ENCODE measurements at places on chromosomes 16 and 17.
A peak's percentile ranks its signal among the peaks of the same experiment; 100 is the strongest.

DNA sequence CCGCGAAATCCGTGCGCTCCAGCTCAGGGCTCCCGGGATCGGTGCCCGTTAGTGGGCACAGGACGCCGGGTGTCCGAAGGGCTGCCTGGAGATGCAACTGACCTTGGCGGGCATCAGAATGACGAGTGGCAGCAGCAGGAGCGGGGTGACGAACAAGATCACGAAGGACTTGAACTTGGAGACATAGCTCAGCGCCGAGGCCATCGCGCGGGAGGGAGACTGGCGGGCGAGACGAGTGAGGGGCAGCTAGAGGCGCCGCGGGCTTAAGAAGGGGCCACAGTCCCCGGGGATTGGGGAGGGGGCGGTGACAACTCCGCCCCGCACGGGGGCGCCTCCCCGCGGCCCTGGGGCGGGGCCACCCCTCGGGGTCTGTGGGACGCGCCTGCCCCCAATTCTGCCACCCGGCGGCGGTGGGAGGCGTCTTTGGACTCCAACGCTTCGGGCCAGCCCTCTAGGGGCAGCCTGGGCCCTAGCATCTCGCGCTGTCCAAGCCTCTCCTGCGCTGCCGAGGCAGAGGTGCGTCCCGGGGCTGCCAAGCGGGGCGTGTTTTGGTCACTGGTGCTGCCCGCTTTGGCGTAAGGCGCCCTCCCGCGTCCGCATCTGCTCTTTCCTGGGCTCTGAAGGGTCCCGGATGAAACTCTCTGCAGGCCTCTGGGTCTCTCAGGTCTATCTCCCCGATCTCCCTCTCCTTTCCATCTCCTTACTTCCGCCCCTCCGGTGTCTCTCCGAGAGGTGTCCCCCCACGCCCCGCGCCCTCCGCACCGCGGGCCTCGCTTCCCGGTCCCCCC lies at the start of gene SLC13A5:
TSS of gene SLC13A5 (minus strand) at position 240 of the 788 bp plus-strand sequence. CDS start at position 204, 36 bp downstream.
- peak; percentile 28 for DNase-seq

DNA sequence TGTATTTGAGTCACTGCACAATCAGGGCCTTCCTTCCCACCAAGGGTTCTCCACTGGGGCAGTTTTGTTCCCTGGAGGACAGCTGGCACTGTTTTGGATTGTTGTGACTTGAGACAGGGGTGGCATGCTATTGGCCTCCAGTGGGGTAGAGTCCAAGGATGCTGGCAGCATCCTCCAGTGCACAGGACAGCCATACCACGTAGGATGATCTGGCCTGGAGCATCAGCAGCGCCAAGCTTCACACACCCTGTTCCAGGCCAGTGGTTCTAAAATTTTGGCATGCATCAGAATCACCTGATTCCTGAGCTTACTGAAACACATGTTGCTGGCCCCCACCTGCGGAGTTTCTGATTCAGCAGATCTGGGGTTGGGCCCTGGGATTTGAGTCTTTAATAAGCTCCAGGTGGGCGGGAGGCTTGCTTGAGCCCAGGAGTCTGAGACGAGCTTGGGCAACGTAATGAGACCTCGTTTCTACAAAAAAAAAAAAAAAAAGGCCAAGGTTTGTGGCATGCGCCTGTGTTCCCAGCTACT lies 83.2 kb downstream of the MGAT5B start:
- DNase-seq = no peak

DNA sequence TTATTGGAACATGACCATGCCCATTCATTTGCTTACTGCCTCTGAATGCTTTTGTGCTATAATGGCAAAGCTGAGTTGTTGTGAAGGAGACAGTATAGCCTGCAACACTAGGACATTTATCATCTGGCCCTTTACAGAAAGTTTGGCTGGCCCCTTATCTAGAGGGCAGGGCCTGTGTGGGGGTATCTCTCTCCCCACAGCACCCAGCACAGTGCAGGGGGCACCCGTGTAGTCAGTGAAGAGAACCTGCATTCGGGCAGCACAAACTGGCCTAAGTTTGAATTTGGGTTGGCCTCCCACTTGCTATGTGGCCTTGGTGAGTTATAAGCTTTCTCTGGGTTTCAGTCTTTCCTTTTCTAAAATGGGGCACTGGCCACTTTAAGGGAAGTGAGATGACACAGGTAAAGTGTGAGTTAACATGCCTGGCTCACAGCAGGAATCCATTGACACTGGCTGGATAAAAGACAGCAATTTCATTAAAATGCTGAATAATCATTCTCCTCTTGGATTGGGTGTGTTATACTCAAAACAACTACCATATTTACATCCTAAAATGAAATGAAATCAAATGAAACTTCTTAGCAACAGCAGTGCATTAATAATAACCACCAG lies 12.1 kb downstream of the UBE2O start:
- no peak for DNase-seq

GRCh38 chr16:57252148-57252721 lies 7.2 kb downstream of the ARL2BP start:
- no peak for DNase-seq

DNA sequence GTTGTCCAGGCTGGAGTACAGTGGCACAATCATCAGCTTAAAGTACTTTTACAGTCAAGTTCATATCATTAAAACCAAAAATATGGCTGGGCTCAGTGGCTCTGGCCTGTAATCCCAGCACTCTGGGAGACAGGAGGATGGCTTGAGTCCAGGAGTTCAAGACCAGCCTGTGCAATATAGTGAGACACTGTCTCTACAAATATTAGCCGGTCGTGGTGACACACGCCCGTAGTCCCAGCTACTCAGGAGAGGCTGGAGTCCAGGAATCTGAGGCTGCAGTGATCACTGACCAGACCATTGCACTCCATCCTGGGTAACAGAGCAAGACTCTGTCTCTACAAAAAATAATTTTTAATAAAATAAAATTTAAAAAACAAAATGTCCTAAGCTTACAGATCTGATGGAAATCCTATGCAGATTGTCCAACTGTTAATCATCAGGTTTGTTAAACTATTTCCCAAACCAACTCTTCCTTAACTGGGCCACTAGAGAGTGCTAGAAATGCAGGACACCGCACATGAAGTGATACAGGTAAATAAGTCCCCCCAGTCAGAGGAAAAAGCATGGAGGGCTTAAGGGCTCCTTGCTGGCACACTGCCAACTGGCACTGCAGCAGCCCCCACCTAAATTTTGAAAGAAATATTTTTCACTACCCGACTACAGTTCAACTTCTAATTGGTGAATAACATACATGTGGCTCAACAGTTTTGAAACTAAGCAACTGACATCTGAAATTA lies 2.8 kb downstream of the USP22 start:
- DNase-seq = no peak

- DNase-seq = no peak
These were observed 40.1 kb downstream of the YPEL2 start for GRCh38 chr17:59371416-59372100.

DNA sequence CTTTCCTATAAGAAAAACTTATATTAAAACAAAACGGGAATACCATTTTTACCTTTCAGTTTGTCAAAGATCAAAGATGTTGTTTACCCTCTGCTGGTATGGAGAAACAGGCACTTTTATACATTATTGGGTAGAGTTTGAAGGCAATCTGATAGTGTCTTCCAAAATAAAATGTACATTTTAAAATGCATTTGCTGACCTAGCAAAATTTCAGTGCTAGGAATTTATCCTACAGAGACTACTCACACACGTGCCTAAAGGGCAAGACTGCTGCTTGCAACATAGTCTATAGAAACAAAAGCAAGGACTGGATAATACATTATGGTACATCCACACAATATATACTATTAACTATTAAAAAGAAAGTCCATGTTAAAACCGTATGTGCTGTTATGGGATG lies 36.0 kb downstream of the COPRS start:
- no peak for DNase-seq

- DNase-seq = no peak
These were observed 12.2 kb downstream of the FBXO31 start for GRCh38 chr16:87371261-87371866.

- DNase-seq = no peak
These were observed 37.2 kb upstream of the RGS9 start for GRCh38 chr17:65099941-65100315.

GRCh38 chr17:39671651-39672521 lies 3.6 kb downstream of the PNMT start:
- no peak for DNase-seq

DNA sequence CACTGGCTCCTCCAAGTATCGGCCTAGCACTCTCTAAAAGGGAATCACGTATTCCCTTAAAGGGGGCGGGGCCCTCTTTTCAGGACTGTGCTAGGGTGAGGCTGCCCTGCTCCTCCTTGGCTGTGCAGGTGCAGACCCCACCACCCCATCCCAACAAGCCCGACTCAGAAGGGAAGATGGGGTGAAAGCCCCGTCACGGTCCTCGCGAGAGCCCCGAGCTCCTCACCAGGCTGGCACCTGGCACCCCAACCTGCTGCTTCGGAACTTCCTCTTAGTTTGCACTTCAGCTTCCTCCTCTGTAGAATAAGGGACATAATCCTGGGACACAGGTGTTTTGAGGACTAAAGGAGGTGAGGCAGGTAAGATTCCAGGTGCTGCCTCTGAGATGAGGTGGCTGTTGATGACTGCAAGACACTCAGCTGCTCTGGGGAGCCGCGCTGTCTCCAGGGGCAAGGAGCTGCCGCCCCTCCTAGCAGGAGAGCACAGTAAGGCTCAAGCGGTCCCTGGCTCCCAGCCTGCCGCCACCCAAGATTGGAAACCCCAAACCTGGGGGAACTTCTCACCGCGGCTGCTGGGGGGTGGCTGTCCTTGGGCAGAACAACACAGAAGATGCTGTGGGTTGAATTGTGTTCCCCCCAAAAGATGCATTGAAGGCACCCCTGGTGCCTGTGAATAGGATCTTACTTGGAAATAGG lies 88.8 kb downstream of the MGAT5B start:
- no peak for DNase-seq

GRCh38 chr17:61508912-61509311 lies 56.7 kb downstream of the TBX4 start:
- DNase-seq = no peak
